ENCODE measurements at places on chromosomes 2 and 18.
A peak's percentile ranks its signal among the peaks of the same experiment; 100 is the strongest.

GRCh38 chr2:206031950-206032567 lies 53.9 kb downstream of the INO80D start:
- no peak for DNase-seq

DNA sequence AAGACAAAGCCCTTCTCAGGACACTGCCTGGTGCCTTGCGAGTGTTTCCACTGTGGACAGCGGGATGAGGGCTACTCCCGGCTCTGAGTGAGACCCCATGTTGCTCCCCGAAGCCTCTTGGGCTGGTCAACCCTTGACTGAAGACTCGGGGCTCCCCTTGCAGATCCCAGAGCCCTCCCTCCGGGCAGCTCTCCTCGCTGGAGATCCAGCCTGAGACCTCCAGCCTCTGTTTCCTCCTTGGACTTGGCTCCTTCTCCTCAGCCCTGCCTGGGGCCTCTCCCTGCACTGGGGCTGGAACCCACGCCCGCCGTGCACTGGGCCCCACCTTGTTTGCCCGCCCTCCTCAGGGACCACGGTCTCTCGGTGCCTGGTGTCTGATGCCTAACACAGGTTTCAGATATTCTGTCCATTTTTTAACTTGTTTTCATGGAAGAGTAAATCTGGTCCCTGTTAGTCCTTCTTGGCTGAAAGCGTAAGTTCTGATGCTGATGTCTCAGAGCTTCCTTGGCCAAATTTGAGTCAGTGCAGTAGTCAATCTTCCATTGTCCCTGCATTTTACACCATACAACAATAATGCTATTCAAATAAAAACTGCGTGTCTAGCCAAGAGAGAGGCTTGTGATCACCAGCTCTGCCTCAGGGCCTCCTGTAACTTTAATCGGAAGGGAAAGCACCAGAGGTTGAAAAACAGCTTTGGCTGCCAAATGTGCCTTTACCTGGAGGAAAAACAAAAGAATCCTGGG lies 139.3 kb upstream of the CTDP1 start:
- DNase-seq = no peak

- no peak for DNase-seq
Measured at GRCh38 chr2:167942366-167943081, 304.9 kb downstream of the STK39 start.

GRCh38 chr2:148814143-148814859 lies 60.7 kb upstream of the KIF5C start:
- peak; percentile 18 for DNase-seq

DNA sequence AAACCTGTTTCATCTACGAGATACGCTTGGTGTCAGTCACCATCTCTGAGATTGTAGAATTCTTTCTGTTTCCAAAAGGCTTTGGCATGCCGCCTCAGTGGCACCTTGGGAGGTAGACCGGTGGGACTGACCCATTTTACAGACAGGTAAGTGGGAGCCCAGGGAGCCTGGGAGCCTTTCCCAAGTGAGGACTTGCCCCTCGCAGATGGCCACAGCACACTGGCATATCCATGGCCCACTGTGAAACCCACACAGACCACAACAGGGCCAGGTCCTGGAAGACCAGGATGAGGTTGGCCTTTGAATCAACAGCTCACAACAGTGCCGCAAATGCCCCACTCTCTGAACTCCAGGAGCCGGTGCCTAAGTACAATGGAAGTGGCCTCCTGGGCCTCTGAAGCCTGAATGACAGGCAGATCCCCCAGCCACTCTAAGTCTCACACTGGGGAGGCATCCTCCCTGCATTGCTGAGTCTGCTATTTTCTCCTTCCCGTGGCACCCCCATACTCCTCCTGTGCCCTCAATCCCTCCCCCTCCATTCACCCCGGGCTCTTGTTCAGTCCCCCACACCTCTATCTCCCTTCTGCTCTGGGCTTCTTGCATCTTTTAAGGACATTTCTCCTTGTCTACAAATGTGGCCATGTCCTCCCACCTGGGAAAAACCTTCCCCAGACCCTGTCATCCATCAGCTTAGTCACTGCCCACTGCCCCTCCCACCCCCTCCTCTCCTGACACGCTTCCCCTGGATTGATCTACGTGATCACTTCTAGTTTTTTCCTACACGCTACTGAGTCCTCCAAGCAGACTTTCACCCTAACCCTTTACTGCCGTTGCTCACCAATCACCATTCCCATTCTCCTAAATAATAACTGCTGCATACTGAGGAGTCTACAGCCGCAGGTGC lies 26.2 kb downstream of the CENPA start:
- DNase-seq = no peak

DNA sequence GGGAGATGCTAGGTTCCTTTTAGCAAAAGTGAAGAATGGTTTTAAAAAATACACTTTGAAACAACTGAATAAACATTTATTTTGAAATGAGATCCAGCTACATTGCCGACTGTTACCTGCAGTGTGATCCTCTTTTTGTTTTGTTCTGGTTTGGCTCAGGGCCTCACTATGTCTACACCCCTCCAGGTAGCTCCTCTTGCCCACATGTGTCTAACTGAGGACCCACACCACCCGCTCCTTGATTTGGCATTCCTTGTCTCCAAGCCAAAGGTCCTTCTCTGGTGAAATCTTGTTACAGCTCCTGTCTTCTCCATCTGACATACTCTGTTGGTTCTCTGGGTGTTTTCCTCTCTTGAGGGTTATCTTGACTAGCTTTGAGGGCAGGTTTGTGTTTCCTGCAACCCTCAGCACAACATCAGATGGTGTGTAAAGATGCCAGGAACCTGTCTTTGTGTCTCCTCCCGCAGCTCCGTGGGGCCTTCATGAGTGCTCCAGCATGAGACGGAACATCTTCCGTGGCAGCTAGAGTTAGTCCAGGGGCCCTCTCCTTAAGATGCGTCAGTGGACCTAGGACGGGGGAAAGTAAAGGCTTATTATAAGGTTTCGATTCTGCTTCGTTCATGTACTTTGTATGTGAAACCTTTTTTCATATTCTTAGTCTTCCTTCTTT lies 32.1 kb downstream of the MAP4K4 start:
- no peak for DNase-seq

- DNase-seq = no peak
Measured at GRCh38 chr2:100606726-100607343, 44.0 kb downstream of the PDCL3 start.

- no peak for DNase-seq
Measured at GRCh38 chr2:164896634-164897355, 55.2 kb upstream of the COBLL1 start.

DNA sequence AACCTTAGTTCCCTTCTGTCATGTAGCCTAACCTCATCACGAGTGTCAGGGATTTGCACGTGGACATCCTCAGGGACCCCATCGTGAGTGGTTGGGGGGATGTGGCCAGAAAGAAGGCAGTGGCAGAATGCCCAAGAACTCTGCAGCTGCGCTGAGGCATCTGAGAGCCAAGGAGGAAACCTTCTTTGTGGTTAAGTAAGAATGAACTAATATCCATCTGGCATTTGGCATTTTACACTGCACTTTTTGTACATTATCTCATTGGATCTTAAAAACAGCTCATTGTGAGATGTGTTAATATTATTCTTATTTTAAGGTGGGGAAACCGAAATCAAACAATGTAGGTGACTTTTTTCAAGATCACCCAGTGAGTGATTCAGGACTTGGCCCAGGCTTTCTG lies 32.6 kb upstream of the APCDD1 start:
- DNase-seq = no peak

DNA sequence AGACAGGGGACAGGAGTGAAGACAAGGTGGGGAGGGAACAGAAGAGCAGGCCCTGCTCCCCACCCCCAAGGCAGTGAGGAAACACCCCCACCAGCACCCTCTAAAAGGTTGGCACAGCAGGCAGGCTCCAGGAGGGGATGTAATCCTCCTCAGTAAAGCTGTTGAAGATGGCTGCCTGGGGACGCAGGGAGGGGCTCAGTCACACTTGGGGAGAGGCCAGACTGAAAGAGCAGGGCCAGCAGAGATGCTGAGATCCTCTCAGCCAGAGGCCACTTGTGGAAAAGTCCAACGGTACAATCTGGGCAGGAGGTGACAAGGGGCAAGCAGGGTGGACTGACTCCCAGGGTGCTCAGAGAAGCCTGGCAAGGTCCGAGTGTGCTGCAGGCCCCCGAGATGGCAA lies 154.8 kb upstream of the ID2 start:
- DNase-seq = no peak

DNA sequence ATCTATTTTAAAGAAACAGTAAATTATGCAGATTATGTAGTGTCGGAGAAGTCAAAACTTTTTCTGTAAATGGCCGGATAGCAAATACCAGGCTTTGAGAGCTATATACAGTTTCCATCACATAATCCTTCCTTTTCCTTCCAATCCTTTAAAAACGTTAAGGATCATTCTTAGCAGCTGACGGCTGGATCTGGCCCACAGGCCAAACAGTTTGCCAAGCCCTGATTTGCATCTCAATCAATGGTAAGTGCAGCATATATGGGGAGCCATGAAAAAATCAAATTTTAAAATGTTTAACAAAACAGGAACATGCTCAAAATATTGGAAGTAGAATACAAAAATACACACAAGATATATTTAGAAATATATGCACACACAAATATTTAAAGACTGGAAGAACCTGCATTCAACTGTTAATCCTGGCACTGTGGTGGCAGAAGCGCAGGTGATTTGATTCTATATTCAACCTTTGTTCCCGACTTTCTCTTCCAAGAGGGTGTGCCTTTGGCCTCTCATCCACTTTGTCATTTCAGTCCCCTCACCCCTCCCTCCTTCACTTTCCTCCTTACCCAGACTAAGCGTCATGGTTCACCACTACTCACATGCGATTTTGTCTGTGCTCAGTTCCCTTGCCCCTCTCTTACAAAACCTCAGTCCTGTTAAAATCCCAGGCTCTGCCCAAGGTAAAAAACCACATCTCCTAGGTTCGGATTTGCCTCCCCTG lies 27.3 kb downstream of the NDUFA10 start:
- DNase-seq = no peak

DNA sequence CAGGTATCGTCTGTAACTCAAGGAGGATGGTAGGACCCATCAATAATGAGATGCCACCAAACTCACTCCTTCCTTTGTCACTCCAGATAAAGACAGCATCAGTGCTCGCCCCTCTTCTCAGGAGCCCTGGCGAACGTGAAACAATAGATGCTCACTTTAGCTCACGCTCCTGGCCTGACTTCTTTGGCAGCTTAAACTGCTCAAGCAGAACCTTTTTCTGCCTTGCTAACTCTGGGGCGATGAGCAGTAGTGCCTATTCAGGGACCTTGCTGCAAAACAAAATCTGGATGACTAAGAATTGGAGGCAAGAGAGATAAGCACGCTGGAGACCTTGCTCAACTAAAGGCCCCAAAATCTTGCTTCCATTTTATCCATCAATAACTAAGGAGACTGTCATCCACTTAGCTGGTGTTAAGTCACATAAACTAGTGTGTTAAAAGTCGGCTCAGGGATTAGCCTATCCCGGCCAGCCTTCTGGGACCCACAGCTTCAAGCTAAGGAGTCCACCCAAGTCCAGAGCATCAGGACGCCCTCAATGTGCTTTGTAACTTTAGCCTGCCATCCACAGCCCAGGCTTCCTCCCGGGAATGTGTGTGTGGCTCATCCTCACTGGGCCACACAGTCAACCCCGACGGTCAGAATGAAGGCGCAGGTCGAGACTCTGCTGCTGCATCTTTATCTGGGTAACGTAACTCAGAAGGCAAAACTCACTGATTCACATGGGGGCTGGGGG lies 38.9 kb downstream of the ZNF516 start:
- no peak for DNase-seq

Data from AG04450 (cell line).